ENCODE measurements at places on chromosomes 7 and 10.

DNA sequence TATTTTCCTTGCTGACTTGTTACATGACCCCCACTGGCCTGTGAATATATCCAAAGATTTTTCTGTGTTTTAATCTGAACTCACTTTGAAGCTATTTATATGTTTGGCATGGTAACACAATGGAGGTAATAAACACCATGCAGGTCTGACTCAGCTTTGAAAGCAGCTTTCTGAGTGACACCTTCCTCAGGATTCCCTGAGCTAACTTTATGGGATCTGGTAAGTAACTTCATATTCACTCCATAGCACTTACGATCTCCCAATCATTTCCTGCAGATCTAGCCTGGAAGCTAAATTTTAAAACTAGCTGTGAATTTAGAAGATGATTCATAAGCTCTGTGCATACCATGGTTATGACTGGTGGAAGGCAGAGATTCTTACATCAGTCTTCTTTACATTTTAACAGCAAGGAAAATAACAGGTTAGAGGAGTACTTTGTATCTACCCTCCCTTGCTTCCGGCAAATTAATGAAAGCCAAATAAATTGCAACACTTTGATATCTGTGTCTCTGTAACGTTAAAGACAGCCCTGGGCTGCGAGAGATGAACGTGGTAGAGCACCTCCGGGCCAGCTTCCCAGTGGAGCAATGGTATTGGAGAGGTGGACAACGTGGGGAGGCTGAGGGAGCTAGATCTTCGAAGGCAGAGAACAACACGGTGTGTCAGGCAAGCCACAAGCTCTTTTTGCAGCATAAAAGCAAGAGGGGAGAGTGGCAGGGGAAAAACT is 170.2 kb upstream of the KLF14 start:
- peak; percentile 81 for DNase-seq

DNA sequence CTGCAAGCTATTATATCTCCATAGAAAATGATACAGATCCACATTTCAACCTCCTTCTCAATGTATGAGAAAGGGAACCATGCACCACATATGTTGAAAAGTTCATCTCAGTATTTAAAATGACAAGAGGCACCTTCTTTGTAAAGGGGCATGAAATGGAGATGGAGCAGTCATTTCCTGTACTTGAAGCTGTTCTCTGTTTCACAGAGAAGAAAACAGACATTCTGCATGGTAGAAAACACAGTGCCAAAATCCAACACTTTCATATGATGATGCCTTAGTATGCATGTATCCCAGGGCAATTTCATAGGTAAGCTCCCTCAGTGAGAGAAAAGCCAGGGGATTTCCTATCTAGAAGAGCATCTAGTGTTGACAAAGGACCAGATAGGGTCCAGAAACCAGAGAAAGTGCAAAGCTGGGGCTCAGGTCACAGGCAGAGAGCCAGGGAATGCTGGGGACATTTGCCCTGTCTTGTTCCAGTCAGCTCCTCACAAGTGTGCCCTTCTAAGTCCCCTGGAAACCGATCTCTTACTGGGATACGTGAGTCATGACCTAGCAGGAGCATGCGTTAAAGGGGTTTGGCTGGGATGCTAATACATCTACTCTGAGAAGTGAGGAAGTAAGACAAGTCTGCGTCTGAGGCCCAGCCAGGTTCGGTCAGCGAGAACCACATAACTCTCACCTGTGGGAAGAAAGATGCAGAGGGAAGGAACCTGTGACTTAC is 118.7 kb downstream of the ICA1 start:
- no peak for DNase-seq

DNA sequence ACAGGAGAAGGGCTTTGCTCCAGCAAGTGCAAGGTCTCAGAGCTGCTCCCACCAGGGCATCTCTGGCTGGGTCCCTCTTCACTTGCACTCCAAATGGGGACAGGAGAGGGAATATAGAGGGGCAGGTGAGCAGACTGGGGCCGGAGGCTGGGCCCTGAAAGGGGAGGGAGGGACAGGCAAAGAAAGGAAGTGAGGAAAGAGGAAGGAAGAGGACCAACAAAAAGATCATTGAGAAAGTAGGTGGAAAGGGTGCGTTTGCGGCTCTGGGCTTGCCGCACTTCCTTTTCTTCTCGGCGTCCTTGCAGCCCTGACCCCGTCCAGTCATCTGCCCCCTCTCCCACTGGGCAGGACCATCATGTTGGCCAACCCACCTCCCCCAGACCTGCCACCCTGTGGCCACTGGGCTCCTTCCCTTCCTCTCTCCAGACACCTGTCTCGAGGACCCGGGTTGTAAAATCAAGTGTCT is 14.0 kb downstream of the ITPRIP start:
- no peak for DNase-seq

GRCh38 chr10:72875250-72876055 is 18.1 kb upstream of the OIT3 start:
- DNase-seq = peak; percentile 18

DNA sequence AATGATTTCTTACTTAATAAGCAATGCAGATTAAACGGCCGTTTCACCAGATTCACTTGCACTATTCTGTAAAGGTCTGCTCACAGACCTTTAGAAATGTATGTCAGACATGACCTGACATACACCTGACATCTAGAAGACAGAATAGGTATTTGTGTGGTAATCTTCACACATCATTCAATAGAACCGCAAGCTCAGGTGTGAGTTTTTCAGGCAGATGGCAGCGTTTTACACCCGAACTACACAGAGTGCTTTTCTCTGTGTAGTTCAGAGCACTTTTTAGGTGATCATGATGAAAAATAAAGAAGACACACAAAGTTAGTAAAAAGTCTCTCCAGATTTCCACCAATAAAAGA is 63.2 kb downstream of the PRKCQ start:
- DNase-seq = no peak

DNA sequence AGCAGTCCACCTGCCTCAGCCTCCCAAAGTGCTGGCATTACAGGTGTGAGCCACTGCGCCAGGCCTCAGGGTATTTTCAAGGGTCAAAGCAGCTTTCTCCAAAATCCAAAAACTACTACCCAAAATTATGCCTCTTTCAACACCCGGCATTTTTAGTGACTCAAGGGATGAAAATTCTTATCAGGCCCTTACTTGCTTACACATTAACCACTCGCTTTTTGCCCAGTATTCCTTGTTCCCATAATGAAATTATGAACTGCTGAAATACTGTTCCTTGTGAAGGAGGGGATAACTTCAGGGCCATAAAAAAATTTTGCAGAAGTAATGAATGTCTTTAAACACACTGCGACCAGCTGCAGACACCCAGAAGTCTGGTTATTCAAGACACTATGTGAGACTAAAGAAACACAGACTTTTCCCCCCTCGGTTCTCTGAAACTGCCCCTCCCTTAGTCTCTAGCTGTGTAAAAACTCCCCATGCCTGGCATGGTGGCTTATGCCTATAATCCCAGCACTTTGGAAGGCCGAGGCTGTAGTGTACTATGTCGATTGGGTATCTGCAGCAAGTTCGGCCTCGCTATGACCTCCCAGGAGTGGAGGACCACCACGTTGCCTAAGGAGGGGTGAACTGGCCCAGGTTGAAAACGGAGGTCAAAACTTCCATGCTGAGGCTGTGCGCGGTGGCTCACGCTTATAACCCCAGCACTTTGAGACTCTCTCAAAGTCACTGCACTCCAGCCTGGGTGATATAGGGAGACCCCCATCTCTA is 12.0 kb downstream of the FXYD4 start:
- peak; percentile 32 for DNase-seq

DNA sequence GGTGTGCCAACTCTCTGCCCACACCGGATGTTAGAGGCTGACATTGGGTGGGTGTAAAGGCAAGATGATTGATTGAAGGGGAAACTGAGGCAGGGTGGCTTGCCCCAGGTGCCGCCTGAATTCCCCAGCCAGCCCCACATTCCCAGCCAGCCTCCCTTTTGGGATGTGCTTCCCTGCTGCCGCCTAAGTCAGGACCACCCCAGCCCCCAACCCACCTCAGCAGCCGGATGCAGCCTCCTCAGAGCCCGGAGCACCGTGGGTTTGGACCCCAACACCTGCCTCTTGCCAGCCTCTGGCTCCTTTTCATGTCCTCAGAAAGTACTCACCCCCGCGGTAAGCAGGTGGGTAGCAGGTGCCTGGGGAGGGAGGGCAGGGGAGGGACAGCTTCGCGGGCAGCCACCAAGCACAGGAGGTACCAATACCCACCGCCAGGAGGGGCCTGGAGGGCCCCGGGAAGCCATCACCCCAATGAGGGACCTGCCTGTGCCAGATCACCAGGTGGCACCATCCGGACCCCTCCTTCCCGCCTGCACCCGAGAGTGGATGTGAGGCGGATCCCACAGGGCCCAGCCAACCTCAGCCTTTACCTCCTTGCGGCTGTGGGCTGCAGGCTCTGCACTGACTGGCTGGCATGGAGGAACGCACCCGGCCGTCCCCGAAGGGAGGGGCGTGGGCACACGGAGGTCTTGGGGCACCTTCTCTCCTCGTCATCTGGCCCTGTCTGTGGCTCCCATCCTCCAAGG is 60.5 kb downstream of the PWWP2B start:
- DNase-seq = no peak

DNA sequence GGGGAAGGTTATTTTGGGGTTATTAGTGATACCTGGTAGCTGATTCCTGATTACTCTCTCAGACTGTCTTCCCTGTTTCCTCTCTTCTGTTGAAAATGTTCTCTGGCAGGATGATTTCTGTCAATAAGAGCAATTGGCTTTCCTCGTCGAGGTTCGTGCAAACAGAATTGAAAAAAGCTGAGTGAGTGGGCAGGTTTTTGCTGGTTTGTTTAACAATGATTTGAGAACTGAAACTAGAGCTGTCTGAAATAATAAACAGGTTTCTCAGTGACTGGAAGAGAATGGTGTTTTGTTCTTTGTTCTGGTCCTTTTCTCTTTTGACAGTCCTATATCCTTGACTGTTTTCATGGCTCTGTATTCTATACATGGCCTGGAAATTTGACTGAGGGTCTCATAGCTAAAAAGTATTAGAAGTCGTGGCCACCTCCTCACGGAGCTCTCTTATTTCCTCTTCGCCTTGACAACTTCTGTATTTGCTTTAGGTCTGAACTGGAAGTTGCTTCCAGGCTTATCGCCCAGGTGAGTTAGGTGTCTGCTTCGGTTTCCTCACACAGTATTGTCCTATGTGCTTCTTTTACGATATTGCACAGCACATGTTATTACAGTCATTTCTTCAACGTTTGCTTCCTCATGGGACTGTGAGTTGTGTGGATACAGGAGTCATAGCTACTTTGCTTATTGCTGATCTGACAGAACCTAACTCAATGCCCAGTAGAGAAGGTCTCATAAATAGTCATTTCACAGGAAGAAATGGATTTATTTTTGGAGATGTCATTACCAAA is 403.6 kb downstream of the NRG3 start:
- no peak for DNase-seq

GRCh38 chr7:13107291-13107690 is 419.9 kb downstream of the ARL4A start:
- no peak for DNase-seq

- no peak for DNase-seq
Observed at GRCh38 chr7:26624839-26625238, 239.6 kb downstream of the SKAP2 start.

DNA sequence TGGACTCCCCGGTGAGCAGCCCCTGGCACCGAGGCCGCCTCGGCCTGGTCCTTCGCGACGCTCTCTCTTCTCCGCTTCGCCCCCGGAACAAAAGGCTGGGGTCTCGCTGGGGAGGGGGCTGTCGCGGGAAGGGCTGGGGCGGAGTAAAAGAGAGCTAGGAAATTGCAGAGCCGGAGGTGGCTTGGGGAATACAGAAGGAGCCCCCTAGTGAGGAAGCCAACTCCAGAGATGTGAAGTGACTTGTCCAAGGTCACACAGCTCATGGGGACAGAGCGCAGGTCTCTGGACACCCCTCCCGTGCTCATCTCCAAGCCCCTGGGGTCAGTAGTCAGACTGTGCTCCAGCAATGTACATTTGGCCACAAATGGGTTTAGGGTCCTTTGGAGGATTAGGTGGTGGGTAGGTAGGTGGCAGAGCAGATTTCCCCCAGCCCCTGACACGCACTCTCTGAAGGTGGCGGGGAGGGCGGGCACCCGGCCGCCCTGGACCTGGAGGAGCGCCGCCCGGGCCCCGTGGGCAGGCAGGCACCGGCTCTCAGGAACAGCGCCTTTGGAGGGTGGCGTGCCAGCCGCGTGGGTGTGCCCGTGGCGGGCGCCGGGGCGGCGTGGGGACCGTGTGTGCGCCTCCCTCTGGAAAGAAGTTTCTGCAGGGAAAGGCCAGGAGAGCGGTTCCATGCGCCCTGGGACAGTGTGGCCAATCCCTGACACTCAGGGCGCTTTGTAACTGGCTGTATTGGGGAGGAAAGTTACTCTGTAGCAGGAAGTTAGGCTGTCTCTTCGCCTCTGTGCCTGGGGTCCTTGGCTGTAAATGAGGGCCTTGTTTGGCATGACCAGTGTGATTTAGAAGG is 910 bp downstream of the WIPF3 start:
- DNase-seq = peak; percentile 24

DNA sequence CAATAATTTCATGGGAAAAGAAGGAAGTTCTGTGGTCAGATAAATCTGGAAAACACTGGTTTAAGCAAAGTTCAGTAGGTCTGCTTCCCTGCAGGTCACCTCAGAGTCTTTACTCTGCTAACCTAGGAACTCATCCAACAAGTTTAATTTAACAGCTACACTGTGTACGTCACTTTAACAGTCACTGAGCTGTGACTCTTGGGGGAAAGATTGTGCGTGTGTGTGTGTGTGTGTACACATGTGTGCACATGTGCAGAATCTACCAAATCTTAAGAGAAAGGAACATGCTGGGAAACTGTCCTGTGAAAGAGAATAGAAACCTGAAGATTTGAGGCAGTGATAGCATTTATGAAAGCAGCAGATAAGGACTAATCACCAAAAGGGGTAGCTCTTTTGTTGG is 62.6 kb downstream of the IKZF1 start:
- no peak for DNase-seq

DNA sequence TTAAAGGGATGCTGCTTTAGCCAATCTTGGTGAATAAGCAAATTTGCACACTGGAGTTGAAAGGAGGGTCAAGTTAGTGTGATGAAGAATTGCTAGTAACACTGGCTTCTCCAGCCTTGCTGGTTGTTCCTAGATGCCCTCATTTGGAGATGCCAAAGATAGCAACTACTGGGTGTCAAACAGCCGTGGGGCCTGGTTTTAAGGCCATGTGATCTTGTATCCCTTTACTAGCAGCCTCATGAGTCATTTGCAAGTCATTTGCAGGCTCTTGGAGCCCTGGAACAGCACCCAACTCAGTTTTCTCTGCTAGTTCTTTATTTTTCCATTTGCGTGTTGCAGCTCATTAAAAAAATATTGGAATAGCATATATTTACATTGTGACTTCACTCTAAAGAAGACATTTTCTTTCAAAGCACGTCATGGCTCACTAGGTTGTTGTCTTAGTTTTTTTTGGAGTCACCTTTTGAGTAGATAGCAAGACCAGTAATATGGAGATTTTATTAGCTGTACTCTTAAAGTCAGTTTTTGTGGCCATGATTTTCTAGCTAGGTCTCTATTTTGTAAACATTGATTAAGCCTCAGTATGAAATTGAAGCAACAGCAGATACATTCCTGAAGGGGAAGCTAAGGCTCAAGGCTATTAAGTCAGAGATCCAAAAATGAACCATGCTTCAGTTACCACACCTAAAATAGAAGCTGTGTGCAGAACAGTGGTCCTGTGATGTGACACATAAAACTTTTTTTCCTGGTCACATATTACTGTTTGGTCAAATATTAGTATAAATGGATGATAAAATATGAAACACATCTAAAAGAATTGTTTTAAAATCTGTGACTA is 1.3 kb downstream of the LSMEM1 start:
- peak; percentile 83 for DNase-seq

Measured in PC-9 (cell line).